ENCODE measurements at places on chromosomes 2 and 18. TPM values are rescaled to one million over a fixed set of nuclear protein-coding genes. Genes with fewer than 3 reads are reported as not detected.

DNA sequence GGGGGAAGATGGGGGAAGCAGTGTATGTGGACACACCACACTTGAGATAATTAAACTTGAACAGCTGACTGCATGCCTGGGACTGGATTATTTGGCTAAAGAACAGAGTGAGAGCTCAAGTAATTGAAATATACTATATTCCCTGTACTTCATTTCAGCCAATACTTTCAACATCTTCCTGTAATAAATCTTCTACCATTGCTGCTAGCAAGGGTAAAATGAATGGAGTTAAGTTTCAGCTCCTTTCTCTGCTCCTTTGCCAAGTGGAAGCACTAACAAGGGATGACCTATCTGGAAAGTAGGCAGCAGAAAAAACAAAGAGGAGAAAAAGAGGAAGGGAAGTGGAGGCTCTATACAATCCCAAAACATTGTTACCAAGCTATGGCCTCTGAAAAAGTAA, 50.9 kb downstream of the MMADHC start:
- no peak for DNase-seq

DNA sequence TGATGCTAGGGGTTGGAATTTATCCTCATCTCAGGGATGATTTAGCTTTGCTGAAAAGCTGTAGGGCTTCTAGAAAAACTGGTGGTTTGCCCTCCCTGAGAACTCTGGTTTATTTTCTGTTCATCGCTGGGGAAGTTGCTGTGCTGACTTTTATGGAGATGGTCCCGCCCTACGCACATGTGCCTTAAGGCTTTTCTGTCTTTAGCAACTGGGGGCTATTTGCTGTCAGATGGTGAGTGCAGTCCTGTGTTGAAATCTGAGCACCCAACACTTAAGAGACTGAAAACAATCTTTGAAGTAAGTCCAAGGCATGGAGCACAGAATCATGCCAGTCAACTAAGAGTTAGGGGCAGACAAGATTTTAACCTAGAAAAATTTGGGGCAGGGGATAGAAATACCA, 2148.4 kb upstream of the CELF4 start:
- no peak for DNase-seq

DNA sequence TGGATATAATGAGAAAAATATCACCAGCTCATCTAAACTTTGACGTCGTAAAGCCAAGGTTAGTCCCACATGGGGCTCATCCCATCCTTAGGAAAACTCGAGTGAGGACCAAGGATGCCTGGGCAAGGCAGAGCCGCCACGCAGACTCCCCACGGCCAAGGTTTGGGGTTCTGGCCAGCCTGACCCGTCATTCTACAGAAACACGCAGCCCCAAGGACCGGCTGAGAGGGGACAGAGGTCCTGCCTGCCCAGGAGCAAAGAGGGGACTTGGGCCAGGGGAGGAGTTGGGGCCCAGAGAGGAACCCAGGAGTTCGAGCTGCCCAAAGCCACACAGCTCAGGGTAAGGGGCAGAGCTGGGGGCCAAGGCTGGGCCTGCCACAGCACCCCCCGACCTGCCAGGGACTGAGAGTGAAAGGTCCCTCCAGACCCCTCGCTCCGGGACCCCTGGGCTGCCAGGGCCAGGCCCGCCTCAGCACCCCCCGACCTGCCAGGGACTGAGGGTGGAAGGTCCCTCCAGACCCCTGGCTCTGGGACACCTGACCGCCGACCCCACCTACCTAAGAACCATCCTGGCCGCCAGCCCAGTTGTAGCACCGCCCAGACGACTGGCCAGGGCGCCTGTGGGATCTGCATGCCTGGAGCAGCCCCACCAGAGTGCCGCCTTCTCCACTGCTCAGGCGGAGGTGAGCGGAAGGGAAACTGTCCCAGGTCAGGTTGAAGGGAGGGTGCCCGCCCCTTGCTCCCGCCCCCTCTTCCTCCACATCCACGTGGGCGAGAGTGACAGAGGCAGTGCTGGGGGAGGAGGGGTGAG, at the start of gene PDCD1:
Gene PDCD1, minus strand, starts transcription at position 689 of the 811 bp plus-strand sequence. Its CDS starts 56 bp downstream, at position 633.
- peak; percentile 92 for DNase-seq

DNA sequence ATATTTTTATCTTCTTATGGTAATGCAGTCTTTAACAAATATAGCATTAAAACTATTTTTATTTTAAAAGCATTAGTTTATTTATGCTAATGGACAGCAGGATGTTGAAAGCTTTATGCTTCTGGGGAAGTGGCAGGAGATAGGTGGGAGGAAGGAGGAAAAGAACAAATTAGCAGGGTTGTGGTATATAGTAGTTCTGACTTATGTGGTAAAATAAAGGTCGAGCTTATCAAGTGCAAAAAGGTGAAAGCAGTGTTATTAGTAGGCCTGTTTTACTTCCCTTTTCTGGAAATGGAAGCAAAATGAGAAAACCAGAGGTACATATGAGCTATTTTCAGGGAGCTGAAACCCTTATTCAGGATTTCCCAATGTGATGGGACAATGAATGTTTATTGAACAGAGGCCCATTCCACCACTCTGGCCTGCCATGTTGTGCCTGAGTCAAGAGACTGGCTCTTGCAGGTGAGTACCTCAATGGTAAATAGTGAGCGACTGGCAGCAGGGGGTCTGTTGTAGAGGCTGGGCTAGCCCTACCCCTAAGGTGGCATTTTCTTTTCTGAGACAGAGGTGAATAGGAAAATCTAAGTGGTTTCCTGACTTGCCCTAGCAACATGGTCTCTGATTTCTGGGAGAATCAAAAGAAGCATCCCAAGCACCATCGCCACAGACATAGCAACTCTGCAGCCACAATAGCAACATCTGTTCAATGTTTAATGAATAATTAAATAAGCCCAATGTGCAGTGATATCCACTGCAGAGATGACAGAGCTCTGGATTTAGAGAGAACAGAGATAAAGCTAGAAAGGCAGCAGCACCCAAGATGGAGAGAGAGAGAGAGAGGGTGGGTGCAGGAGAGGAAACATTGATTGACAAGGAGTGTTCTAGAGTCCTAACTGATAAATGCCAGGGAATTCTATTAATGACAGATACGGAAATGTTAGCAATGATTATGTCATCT, 119.7 kb downstream of the UPP2 start:
- no peak for DNase-seq

GRCh38 chr2:86216575-86217555, 17.6 kb downstream of the MRPL35 start:
- no peak for DNase-seq

GRCh38 chr18:26700201-26700600, 151.8 kb upstream of the KCTD1 start:
- DNase-seq = no peak

The TAF4B gene
- total RNA-seq = 19.1 TPM

- DNase-seq = no peak
Measured at GRCh38 chr2:216774620-216775019, 79.3 kb upstream of the IGFBP5 start.
